ENCODE measurements at places on chromosomes 6 and 20. TPM values are rescaled to one million over a fixed set of nuclear protein-coding genes. Genes with fewer than 3 reads are reported as not detected.

Gene SS18L1
- total RNA-seq, result 12.8 TPM

Gene CST7
- total RNA-seq, result 1.0 TPM

Gene PTK6
- not detected for total RNA-seq

Gene TMEM244
- total RNA-seq, result not detected

Gene MATN4
- not detected for total RNA-seq

Gene IL17F
- not detected for total RNA-seq

Gene ZSCAN12
- 3.8 TPM for total RNA-seq

Gene PHF10
- total RNA-seq, result 25.8 TPM

Gene MEP1A
- not detected for total RNA-seq

Gene F13A1
- not detected for total RNA-seq

Gene EYS
- total RNA-seq, result 0.87 TPM

- DNase-seq, result no peak
Measured at GRCh38 chr6:113489952-113490746, 367.0 kb upstream of the MARCKS start.

DNA sequence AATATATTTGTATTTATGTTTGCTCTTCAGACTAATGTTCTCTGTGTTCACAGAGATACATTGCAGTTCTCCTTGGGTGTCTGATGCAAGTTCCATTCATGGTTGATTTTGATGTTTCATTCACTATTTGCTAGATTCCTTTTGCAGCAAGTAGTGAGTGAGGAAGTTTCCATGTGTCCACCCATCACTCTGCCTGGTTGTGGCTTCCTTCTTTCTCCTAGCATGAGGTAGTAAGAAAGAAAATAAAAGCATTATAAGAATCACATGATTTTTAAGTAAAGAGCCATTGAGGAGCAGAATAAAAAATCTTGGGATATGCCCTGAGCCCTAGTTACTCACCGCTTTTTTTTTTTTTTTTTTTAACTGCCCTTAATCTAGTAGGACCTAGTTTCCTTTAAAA, 8.7 kb downstream of the SASH1 start:
- DNase-seq, result no peak

DNA sequence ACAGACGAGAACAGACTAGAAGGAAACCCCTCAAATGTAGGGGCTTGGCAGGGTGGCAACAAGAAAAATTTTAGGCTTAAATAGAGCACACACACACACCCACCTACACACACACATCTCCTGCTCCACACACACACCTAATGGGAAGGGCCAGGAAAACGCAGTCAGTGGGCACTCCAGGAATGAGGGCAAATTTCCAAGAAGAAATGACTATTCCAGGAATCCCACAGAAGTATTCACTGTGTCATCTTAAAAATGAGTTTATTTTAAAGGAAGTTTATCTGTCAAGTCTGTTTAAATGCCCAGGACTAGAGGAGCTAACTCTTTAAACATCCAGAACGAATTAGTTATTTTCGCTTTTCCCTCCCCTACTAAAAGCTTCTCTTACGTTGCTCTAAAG, 13.0 kb downstream of the ALDH8A1 start:
- peak; percentile 45 for DNase-seq

GRCh38 chr6:11013721-11014070, 30.4 kb downstream of the ELOVL2 start:
- no peak for DNase-seq

DNA sequence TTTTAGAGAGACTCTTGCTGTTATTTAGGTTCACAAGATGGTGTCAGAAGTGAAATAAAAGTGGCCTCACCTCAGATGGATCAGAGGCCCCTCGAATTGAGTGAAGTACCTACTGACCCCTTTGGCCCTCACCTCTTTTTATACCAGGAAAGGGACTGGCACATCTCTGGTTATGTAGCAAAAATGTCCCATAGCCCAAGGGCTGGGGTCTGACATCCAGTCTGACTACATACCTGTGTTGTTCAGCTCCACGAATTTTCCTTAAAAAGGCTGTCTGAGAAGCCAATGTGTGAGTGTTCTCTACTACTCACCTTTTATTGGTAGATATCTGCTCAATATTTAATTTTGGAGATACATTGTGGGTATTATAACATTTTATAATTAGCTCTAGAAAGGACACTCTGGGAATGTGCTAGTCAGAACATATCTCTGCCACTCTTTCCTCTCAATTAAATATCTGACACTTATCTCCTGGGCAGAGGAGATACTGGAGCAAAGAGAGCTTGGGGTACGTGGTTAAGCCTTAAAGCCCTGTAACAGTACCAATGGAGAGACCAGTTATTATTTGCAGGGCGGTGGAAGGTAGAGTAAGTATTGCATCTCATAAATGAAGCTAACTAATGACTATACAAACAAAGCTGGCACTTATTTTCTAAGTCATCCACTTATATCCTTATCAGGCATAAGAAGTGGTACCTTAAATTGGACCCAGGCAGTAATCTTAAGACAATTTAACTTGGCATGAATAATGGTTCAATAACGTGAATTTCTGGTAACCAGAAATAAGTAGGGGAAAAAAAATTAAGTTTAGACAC, 20.0 kb upstream of the IL22RA2 start:
- no peak for DNase-seq

DNA sequence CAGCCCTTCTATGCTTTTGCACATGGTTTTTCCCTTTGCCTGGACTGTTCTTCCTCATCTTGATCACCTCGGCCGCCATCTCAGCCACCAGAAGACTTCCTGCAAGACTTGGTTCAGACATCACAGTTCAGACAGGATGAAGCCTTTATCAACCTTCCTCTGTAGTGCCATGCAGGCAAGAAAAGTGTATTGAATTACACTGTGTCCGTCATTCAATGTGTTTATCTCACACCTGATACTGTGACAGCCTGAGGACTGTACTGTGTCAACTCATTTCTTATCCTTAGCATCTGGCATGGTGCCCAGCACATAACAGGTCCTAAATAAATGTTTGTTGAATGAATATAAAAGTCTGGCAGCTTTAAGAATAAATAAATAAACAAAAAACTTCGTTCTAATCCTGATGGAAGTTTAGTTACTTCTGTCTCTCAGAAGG, 133.3 kb upstream of the MAN1A1 start:
- DNase-seq, result no peak

GRCh38 chr20:2254333-2254732, 41.5 kb upstream of the TGM3 start:
- DNase-seq, result peak; percentile 56

DNA sequence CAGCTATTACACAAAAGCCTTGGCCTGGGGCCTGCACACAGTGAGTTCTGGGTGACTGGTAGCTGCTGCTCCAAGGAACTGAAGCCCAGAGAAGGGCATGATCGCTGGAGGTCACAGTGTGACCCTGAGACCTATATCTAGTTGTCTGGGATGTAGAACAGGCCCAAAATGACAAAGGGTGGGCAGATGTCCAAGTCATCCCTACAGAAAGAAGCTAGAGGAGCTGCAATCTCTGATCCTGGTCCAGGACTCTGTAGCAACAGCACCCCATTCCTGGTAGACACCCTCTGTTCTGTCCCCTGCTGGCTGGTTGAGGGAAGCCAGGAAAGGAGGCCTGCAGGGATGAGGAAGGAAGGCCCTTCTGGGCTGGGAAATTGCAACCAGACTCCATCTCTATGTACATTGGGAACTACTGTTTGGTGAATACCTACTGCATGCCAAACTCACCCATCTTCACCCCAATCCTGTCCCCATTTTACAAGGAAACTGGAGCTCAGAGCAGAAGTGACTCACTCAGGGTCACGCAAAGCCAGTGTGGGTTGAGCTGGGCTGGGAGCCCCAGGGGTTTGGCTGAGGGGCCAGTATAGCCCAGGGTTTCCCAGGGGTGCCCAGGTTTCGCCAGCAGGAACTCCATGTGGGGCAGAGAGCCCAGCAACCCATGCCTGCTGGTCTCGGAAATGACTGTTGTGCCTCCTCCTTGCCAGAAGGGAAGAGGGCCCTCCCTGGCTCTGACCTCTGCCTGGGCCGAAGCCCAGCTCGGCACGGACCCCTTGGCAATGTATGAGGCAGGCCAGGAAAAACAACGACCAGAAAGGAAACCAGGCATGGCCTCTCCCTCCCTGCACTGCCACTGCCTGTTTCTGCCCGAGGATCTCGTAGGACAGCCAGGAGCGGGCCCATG, 44.9 kb upstream of the TLDC2 start:
- no peak for DNase-seq

DNA sequence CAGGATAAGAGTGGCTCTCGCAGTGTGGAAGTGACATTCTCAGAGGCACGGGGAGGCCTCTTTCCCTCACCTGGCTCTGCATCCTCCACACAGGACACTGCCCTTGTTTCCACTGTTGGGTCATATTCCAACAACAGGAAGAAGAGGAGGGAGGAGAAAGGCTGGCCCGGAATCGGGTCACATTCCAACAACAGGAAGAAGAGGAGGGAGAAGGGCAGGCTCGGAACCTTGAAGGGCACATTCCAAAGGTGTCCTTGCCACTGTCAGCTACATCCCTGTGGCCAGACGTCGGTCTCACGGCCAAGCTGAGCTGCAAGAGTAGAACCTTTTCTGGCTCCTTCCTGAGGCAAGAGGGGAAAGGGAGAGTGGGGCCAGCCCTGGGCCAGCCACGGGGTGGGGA, 25.4 kb downstream of the CHRNA4 start:
- no peak for DNase-seq

DNA sequence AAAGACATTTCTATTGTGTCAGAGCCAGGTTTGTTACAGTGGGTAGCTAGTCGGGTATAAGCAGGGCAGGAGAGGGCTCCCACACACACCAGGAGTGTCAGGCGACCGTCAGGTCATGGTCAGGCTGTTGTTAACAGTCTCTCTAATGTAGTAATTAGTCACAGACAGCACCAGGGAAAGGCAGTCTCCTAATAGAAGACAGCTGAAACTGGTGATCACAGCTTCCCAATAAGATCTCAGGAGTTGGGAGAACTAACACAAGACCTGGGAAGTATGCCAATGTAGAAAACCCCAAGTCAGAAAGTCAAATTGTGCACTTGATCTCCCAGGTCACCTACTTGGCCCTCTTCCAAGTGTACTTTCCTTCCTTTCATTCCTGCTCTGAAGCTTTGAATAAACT, 53.0 kb upstream of the GPR6 start:
- DNase-seq, result no peak

DNA sequence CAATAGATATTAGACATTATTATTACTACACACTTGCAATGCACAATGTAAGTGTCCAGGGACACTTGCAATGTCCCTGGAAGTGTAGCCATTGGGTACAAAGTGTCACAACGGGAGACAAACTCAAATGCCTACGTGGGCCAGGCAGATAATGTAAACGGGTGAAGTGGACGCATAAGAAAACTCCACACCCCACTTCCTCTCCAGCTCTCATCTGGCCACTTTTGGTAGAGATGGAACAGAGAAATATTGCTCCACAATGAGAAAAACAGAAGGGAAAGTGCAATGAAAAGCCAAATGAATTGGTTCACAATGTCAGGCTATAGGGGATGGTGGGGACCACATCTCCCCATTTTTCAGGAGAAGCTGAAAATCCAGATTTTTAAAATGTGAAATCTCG, 9.4 kb downstream of the SULF2 start:
- DNase-seq, result no peak

GRCh38 chr20:38674092-38674764, 50.1 kb upstream of the SLC32A1 start:
- DNase-seq, result peak; percentile 4

DNA sequence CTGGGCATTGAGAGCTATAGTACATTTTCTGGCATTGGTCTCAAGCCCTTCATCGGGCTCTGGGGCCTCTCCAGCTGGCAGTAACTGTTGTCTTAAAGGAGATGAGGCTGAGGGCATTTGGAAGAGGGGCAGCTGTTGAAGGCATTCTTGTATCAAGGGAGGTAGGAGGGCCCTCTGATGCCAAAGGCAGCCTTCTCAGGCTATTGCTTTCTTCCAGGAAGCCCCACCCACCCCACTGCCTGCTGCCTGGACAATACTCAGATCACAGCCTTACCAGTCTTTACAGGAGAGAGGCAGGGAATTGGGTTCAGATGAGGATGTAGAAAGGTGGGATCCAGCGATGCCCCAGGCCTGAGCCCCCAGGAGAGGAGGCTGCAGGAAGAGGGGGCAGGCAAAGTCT, 46.0 kb downstream of the CPXM1 start:
- no peak for DNase-seq

- no peak for DNase-seq
Measured at GRCh38 chr6:87151781-87152525, 3.4 kb upstream of the ZNF292 start.

DNA sequence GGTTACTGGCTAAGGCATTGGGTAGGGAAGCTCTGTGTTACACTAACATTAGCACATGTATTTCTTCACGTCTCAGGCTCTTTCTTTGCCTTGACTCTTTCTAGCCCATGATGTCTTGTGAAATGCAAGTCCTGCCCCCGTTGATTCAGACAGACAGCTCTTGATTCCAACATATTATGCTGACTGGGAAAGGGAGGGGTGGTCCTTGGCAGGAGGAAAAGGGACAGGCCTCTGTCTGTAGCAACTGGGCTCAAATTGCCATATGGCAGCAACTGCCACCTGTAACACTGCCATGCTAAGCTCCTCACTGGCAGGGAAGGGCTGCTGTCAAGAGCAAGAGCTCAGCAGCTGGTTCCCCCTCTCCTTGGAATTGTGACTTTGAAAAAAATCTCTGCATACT, 5.7 kb upstream of the KCNK15 start:
- no peak for DNase-seq

GRCh38 chr20:17612287-17612991, 42.6 kb downstream of the DSTN start:
- no peak for DNase-seq

DNA sequence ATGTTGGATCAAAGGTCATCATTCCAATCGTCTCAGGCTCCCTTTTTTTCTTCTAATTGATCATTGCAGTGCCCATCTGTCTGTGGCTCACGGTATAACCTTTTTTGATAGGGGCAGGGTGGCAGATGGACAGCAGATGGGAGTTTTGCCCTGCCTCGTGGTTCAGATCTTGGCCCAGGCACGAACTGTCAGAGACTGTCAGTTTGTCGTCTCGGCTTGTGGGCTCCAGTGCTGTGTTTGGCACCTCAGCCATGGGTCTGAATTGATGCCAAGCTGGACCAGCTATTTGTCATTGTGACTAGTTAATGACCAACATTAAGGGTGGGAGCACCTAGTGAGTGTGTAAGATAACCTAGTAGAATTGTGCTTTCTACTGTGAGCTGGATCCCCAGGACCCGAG, 197.6 kb downstream of the PRL start:
- no peak for DNase-seq

DNA sequence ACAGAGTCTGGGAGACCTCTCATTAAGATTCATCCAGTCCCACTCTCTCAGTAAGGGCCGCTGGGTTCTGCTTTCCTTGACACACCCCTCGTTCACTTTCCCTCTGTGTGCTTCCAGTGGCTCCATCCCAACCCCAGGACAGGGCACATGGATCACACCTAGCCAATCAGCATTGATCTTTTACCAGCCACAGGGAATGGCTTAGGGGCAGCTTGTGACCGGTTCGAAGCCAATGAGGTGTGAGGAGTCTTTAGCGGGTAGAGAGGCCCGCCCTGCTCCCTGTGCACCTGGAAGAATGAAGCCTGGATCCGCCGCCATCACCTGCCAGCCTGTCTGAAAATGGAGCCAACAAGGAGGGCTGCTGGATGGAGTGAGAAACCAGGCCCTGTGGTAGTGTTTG, 35.2 kb upstream of the OVOL2 start:
- no peak for DNase-seq

All from HT1080 (cell line).